ENCODE measurements at places on chromosomes 4 and X.

GRCh38 chrX:3230496-3230895 is 116.0 kb downstream of the MXRA5 start:
- DNase-seq = no peak

- no peak for DNase-seq
Measured at GRCh38 chr4:99413140-99413539, 22.0 kb downstream of the ADH7 start.

- DNase-seq = no peak
Measured at GRCh38 chrX:12906046-12906761, at the start of gene TLR8. TLR8 (plus strand) TSS chrX:12906620; CDS start chrX:12906707, 87 bp downstream.

- DNase-seq = no peak
Measured at GRCh38 chrX:24728530-24728929, 34.8 kb downstream of the POLA1 start.

GRCh38 chrX:120304256-120304655 is 7.0 kb downstream of the TMEM255A start:
- DNase-seq = no peak

GRCh38 chr4:74623041-74623440 is 171.3 kb downstream of the BTC start:
- no peak for DNase-seq

Data from T-helper 1 cell (primary cell).